Fibroblast of skin of left biceps (primary cell): ENCODE measurements at places on chromosomes 6 and 20.

- no peak for DNase-seq
These were observed 87.4 kb upstream of the SHLD1 start for GRCh38 chr20:5662769-5663168.

GRCh38 chr20:46458866-46459750 is 52.7 kb upstream of the ELMO2 start:
- DNase-seq: no peak

- no peak for DNase-seq
These were observed 14.3 kb upstream of the ZBTB9 start for GRCh38 chr6:33439956-33440648.

GRCh38 chr6:53587291-53587690 is 42.4 kb upstream of the GCLC start:
- DNase-seq: no peak

GRCh38 chr6:68108233-68108835 is 526.7 kb upstream of the ADGRB3 start:
- DNase-seq: peak; percentile 70

DNA sequence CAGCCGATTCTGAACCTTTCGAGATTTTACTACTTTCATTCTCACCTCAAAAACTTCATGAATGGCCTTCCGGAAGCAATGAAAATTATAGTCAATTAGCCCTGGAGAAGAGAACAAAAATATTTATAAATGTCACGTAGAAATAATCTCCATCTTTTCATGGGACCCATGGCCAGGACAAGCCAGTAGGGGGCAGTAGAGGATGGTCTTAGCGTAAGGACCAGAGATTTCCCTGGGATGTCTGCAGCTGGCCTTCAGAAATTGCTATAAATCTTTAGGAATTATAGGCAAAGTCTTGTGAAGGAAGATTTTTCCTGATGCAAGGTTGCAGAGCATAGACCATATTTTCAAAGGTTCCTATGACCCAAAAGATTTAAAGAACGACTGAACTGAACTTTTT is 15.6 kb upstream of the UBE2J1 start:
- DNase-seq: no peak

GRCh38 chr20:23116311-23117089 is 30.4 kb upstream of the CD93 start:
- no peak for DNase-seq

- no peak for DNase-seq
These were observed 37.7 kb downstream of the PEX7 start for GRCh38 chr6:136860043-136860442.

DNA sequence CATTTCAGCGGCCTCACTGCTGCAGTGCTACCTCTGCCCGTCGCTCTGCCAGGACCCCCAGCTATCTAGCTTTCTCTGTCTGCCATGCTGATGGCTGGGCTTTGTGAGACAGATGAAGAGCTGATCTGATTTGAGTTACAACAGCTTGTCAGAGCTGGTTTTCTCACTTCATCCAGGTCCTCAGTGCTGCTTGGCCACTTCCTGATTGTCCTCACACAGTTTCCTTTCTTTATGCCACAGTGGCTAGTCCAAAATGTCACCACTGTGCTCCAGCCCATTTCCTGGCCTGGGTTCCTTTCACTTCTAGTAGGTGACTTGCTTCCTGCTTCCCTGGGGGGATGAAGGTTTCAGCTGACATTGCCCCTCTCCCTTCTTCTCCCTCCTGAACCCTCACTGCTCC is 35.4 kb downstream of the FNDC1 start:
- no peak for DNase-seq

DNA sequence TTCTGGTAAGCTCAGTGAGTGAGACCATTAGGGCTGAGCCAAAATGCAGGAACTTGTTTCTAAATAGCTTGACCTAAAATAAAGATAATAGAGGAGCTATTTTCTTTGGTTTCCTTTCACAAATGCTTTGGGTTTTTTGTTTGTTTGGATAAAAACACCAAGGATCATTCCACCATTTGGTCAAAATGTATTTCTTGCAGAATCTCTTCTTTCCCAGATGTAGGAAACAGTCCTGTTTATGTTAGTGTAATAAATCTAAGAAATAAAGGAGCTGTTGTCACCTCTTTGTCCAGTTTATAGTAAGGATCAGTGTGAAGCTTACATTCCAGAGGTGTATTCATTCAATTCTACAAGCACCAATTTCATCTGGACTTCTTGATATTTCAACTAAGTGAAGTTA is 297.8 kb downstream of the GJA1 start:
- peak; percentile 11 for DNase-seq

DNA sequence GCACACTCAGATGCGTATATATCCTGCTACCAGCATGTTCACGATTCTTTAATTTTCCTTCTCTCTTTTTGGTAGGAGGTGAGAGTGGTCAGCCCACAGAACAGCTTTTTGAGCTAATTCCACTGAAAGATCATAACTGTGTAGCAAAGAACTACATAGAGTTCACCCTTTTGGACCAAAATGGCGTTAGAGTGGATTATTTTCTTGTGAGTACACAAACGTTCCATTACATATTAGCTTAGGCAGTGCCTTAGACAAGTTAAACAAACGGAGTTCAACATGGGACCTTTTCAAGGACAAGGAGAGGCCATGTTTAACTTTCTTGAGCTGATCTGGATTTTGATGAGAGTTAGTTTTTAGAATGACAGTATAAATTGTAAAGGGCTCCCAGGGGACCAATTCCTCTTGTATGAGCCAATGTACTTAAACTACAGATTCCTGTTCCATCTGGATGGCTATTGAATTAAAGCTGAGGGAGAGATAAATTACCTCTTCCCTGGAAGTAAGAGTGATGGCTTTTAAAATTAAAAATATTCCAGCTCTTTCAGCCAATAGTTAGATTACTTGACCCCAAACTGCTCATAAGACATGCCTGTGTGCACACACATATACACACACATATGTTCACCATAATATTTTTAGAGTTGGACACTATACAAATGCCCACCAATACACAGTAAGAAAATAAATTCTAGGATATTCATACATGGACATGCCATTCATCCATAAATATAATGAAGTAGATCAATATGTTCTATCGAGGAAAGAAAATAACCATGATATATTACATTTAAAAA is 25.6 kb upstream of the ARMH2 start:
- DNase-seq: no peak

GRCh38 chr6:33592595-33593413 is 12.7 kb upstream of the BAK1 start:
- DNase-seq: no peak

DNA sequence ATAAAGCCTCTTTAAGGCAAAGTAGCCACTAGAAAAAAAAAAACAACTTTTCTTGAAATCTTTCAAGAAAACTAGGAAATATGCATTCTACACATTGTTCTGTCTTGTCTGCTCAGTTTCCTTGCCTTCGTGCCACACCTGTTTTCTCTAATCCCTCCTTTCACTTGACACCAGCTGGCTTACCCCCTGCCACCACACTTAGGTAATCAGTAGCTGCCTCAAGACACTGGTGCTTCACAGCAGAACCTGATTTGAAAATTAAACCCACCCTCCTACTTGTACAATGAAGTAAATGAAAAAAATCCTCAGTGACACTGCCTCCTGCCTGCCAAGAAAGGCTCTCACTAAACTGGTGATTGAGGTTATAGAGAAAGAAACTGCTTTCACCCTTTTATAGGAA is 45.8 kb upstream of the SCML4 start:
- no peak for DNase-seq

- DNase-seq: no peak
These were observed at the start of gene PXDC1 for GRCh38 chr6:3751077-3751729. Gene PXDC1 (minus strand): TSS chr6:3751713. CDS start chr6:3751531, 182 bp downstream.

DNA sequence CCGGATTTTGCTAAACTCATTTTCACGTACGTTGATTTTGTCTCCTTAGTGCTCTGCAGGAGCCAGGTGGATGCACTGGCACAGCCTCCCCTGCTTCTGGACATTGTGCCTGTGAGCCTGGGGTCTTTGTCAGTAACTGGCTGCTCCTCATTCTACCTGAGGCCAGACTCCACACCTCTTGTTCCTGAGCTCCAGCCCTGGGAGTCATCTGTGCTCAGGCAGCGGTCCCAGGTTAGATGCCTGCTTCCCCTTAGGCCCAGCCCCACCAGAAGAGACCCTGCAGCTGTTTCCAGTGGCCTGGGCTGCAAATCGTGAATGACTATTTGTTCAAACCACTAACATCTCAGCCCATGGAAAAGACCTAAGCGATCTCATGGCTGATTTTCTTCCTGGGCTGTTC is 129.1 kb downstream of the ERMARD start:
- DNase-seq: no peak

GRCh38 chr20:49729780-49730179 is 16.1 kb upstream of the B4GALT5 start:
- peak; percentile 71 for DNase-seq

GRCh38 chr6:143399176-143399575 is 51.3 kb downstream of the ADAT2 start:
- DNase-seq: no peak

DNA sequence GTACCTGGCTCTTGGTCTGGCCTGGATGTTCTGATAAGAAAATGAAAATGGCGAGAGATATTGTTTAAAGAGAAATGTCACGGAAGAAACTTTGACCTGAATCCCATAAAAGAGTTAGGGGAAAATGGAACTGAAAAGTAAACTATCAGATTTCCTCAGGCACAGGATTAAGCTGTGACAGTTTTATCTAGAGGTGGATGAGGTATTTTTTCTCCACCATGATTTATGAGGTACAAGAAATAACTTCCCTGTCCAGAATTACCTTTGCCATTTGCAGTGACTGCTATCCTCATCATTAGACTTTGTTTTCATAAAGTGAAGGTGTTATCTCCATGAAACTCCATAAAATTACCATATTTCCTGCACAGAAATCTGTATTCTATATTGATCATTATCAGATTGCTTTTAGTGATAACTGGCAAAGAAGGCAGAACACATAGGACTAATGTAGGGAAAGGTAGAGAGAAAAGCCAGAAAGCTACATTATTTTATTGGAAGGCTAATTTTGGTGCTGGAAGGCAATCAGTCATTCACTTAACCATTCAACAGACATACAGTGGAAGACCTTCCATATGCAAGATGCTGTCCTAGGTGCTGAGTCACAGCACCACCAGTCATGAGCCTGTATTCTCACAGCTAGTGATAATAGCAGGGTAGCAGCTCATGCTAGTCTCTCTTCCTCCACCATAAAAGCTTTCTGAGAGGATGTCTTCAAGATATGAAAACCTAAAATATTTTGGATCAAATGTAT is 427.3 kb upstream of the CITED2 start:
- no peak for DNase-seq

DNA sequence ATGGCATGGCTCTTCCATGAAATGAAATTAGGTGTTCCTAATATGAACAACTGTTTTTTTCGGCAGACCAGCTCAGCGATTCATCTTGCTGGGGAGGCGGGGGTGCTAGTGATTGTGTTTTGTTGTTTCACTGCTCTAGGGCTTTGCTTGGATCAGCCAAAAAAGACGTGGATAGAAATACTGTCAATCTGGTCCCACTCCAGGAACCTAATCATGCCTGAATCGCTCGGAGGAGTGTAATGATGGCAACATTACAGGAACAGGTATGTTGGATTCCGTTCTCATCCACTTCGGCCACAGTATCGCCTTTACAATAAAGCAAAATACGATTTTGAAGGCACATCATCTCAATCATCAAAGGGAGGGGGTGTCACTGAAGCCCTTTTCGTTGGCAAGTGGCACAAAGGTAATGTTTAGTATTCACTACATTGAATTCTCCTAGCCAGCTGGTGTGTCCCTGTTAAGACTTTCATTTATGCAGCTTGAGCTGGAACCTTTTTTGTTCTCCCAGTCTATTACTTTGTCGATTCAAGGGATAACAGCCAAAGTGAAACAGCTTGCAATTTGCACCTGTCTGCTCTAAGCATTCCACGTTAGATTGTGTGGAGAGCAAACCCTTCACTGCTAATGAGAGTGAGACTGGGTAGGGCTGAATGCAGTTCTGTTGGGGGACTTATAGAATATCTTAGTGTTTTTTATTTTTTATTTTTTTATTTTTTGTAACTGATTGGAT is 477.7 kb downstream of the TFAP2A start:
- no peak for DNase-seq

- DNase-seq: no peak
These were observed 69.7 kb downstream of the CBLN4 start for GRCh38 chr20:55935448-55936208.

GRCh38 chr20:22844959-22845358 is 190.2 kb upstream of the SSTR4 start:
- DNase-seq: no peak

GRCh38 chr20:34709831-34710567 is 5.9 kb downstream of the TP53INP2 start:
- peak; percentile 21 for DNase-seq

DNA sequence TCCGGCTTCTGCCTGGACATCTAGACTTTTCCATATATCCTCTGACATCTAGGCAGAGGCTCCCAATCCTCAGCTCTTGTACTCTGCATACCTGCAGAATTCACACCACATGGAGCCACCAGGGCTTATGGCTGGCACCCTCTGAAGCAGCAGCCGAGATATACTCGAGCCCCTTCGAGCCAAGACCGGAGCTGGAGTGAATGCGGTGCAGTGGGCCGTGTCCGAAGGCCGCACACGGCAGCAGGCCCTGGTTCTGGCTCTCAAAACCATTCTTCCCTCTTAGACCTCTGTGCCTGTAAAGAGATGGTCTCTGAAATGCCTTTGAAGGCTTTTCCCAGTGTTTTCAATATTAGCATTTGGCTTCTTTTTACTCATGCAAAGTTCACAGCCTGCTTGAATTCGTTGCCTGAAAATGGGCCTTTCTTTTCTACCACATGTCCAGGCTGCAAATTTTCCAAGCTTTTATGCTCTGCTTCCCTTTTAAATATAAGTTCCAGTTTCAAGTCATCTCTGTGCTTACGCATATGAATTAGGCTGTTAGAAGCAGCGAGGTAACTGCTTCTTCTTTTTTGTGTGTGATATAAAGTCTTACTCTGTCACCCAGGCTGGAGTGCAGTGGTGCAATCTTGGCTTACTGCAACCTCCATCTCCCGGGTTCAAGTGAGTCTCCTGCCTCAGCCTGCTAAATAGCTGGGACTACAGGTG is 3.8 kb upstream of the SIRPB1 start:
- DNase-seq: no peak

DNA sequence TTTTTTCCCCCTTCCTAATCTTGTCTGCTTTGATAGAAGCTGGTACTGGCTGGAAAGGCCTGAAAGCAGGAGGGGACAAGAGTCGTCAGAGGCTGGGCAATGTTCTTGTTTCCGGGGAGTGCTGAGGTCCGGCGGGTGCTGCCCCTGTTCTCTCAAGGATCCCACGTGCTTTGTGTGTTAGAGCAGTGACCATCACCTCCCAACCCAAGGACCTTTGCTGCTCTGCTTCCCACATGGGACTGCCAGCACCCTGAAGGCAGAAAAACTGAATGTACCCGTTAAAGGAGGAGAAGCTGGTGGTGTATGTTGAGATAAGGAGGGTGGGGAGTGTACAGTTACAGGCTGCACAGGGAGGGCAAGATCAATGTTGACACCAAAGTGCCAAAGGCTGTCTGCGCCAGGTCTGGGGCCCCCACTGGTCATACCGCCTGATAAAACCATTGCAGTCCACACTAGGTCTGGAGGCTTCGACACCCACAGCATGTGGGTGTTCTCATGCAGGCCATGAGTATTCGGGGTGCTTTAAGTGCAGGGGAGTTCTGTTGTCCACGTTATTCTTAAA is 15.0 kb downstream of the C20orf173 start:
- no peak for DNase-seq
